ENCODE measurements at places on chromosomes 13 and 19. TPM values are rescaled to one million over a fixed set of nuclear protein-coding genes. Genes with fewer than 3 reads are reported as not detected.

NUCB1 gene
- total RNA-seq: 332 TPM

GRCh38 chr13:28037399-28037798, 48.9 kb upstream of the URAD start:
- no peak for DNase-seq

- no peak for DNase-seq
These were observed 60.0 kb upstream of the SERP2 start for GRCh38 chr13:44313674-44314073.

GRCh38 chr19:51654783-51655182, 8.2 kb upstream of the SIGLEC14 start:
- no peak for DNase-seq

- peak; percentile 6 for DNase-seq
These were observed 61.2 kb downstream of the RAB20 start for GRCh38 chr13:110500341-110500740.

All from heart left ventricle (tissue), 16 donors.